ENCODE measurements at places on chromosomes 1 and 21.

- DNase-seq, result no peak
These were observed 7.0 kb downstream of the HSPG2 start for GRCh38 chr1:21930080-21930571.

DNA sequence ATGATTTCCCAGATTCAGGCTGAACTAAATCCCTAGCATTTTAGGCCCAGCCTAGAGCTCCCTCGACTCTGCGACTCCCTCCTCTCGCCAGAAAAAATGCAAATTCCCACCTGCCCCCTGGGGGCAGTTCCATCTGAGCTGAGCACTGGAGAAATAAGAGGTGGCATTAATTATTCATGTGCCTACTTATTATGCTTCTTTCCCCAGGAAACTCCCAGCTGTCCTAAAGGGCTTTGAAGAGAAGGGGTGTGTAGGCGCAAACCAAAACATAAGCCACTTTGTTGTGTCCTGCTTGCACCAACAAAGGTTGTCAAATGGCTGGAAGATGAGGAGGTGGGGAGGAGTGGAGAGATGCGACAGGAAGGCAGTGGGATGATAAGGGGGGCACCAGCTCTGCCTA is 41.4 kb upstream of the GOLT1A start:
- DNase-seq, result no peak

DNA sequence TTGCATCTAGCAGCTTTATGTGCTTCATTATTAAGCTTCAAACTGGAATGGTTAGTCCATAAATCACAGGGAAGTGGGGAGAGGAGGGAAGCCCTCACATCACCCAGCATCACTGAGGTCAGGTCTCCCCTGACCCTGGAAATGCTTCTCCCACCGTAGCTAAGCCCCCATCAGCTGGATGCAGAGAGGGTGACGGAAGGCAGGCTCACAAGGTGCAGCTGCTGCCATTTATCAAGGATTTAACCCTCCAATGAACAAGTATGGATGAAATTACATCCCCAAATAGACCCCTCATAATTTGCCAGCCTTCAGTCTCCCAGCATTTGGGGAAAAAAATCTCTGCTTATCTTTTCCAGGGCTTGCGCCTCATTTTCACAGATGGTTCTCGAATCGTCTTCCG is 60.8 kb downstream of the PGM1 start:
- DNase-seq, result no peak

- no peak for DNase-seq
These were observed 35.8 kb upstream of the ETV3 start for GRCh38 chr1:157173900-157174410.

- no peak for DNase-seq
These were observed 100.1 kb upstream of the KIF26B start for GRCh38 chr1:245054507-245055270.

DNA sequence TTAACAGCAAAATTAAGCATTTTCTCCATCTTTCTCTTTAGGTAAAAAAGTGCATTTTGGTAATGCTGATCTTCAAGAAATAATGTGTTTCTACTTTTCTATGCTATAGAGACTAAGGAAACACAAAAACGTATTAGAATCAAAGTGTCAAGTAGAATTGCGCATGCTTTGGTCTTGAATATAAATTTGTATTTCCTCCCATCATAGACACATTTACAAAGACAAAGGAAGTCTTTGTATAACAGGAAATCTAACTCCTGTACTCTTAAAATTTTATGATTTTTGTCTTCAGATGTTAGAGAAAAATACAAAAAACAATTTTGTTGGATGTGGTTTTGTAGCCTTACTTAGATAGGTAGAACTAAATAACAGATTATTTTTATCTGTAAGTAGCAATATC is 1299.4 kb downstream of the NCAM2 start:
- DNase-seq, result no peak
